ENCODE measurements at places on chromosomes 5 and 9.
A peak's percentile ranks its signal among the peaks of the same experiment; 100 is the strongest.

DNA sequence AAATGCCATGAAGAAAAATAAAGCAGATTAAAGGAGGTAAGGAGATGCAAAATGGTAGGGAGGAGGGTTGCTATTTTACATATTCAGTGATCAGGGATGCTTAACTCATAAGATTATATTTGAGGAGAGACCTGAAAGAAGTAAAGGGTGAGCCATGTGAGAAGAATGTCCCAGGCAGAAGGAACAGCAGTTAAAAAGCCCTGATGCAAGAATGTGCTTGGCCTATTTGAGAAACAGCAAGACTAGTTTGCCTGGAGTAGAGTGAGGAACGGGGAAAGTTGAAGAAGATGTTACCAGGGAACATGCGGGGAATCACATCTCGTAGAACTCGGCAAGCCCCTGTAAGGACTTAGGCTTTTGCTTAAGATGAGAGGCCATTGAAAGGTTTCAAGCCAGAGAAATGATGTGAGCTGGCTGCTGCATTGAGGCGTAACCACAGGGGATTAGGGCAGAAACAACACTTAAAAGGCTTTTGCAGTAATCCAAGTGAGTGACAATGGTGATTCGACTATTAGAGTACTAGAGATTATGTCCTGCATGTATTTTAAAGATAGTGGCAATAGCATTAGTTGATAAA, 198.7 kb downstream of the VPS13A start:
- no peak for DNase-seq

DNA sequence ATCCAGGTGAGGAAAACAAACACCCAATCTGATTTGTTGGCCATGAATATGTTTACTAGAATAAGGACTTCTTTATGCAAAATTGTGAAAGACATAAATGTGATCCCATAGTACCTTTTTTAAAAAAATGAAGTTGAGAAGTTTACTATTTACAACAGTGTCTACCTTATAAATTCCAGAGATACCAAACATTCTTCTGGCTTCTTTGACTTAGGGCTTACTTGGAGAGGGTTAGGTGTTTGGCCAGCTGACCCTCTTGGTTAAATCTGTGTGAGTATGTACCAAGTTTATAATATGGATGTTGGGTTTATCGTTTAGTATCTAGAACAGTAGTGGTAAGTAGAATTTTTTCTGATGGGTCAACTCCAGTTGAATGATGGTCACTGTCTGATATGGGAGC, 212.3 kb downstream of the DOCK8 start:
- DNase-seq: no peak

DNA sequence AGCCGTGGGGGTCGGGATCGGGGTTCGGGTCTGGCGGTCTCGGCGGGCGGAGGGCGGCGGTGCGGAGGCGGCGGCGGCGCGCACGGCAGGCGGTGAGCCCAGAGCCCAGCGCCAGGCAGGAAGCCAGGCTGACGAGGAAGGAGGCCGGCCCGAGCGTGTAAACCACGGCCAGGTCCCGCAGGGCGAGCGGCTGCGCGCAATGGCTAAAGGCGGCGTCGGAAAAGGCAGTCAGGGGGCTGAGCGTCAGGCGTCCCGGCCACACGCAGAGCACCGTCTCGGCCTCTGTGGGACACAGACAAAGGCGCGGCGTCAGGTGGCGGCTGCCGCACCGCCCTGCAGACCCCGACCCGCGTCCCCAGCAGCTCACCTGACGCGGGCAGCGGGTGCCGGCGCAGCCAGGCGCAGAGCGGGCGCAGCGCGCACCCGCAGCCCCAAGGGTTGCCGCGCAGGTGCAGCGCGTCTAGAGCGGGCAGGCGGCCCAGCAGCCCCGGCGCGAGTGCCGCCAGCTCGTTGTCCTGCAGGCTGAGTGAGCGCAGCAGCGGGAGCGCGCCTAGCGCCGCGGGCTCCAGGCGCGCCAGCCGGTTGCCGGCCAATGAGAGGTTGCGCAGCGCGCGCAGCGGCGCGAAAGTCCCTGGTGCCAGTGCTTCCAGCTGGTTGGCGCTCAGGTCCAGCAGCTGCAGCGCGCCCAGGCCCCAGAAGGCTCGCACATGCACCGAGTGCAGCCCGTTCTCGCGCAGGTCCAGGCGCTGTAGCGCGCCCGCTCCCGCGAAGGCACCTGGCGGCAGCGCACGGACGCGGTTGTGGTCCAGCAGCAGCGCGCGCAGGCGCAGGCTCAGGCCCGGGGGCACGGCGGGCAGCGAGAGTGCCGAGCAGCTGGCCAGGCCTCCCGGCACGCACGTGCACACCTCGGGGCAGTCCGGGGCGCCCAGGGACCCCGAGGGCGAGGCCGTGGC, 671 bp downstream of the LRRC26 start:
- peak; percentile 54 for DNase-seq

GRCh38 chr9:132630116-132630515, 39.7 kb downstream of the DDX31 start:
- no peak for DNase-seq

DNA sequence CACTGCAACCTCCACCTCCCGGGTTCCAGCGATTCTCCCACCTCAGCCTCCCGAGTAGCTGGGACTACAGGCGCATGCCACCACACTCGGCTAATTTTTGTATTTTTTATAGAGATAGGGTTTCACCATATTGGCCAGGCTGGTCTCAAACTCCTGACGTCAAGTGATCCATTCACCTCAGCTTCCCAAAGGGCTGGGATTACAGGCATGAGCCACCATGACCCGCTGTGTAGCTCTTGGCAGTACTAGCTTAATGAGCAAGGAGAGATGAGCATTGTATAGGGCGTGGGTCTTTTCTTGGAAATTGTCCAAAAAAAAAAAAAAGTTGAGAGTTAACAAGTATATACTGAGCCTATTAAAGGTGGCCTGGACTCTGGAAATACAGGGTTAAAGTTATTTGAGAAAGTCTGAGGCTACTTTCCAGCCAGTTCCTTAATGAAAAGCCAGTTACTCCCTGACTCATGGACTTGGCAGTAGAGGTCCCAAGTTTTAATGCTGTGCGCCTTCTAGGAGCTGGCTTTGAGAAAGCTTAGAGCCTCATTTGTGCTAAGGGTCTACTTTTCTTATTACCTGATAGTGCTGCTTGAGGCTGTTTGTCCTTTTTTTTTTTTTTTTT, 4.2 kb upstream of the FGF18 start:
- no peak for DNase-seq

- DNase-seq: peak; percentile 65
Observed at GRCh38 chr5:100904259-100904861, 1.3 kb upstream of the ST8SIA4 start.

DNA sequence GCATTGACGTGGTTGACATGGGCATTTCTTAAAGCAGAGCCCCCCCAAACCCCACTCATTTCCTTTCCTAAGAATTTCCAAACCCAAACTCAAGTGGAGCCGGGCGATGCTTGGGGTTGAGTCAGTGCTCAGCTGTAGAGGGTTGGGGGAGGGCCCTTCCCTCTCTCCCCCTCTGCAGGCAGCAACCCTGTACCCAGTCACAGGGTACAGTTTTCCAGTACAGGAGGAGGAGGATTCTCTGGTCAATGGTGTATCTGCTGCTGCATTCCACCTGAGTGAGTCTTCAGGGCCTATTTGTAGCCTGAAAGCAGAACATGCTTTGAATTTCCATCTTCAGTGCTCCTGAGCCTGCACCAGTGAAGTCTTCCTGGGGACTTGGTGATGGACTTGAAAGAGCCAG, 55.8 kb downstream of the ENTREP1 start:
- no peak for DNase-seq

DNA sequence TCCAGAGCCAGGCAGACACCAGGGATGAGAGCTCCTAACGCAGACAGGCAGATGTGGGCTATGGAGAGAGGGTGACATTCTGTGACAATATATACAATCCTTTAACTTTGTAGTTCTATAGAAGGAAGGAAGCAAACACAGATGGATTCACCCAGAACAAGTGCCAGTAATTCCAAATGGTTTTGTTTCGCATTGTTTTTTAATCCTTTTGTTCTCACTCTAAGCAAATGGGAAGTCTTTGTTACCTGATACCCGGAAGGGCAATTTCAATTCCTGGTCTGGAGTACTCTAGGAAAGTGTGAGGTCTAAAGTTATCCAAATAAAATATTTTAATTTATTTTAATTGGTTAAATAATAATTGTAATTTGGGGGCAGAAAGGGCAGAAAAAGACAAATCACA, 2.5 kb downstream of the FRMD3 start:
- no peak for DNase-seq

GRCh38 chr5:169686137-169686536, 49.1 kb downstream of the DOCK2 start:
- no peak for DNase-seq

DNA sequence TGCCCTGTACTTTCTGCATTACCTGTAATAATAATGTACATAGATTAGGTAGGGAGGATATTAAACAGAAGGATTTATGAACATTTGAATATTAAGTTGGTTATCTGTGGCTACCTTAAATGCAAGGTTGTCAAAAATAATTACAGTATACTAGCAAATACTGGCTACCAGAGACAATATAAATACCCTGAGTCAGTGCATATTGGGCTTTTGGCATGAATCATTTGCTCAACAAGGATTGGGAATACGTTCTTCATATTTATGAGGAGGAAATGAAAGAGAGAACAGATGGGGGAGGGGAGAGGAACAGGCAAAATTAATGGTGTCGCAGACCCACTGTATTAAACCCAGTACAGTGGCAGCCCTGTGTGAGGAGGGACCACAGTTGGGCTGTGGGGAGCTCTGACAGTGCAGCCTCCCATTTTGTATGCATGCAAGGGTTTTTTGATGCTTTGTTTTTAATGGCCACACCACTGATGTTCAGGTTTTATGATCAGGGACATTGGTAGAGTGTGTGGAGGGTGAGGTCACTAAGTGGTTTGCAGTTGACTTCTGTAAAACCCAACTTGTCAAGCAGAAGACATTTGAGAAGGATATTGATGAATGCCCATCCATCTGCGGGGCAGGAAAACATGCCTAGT, 56.9 kb downstream of the MVB12B start:
- DNase-seq: no peak

- DNase-seq: no peak
Observed at GRCh38 chr5:117803533-117803932, 1184.8 kb downstream of the DTWD2 start.

DNA sequence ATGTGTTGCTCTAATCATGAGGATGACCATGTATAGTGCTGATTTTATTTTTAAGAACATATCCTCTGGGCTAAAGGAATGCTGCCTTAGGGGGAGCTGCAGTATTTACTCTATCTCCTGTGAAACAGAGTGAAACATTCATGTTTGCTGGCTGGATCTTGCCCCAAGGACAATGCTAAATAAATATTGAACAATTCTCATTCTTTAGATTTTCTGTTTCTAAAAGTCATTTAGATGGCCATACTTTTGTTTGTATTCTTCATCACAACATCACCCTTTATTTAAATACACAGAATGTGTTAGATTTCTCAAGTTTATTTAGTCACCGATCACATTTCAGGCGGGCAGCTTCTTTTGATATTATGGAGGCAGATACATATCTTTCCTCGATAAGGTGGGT, 103.3 kb downstream of the ARHGEF28 start:
- no peak for DNase-seq

- no peak for DNase-seq
Observed at GRCh38 chr9:120801441-120801840, 8.2 kb upstream of the FBXW2 start.

Measured in common myeloid progenitor, CD34-positive (primary cell).